Fibroblast of lung (primary cell): ENCODE measurements at places on chromosomes 7 and 10. TPM values are rescaled to one million over a fixed set of nuclear protein-coding genes. Genes with fewer than 3 reads are reported as not detected.

Gene LRRC27
- total RNA-seq, result 11.7 and 13.1 TPM in 2 replicates

DNA sequence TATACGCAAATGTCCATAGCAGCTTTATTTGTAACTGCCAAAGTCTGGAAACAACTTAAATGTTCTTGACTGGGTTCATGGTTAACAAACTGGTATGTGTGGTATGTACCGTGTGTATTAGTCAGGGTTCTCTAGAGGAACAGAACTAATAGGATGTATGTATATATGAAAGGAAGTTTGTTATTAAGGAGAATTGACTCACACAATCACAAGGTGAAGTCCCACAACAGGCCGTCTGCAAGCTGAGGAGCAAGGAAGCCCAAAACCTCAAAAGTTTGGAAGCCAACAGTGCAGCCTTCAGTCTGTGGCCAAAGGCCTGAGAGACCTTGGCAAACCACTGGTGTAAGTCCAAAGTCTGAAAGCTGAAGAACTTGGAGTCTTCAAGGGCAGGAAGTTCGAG is 66.8 kb downstream of the TMEM168 start:
- peak; percentile 43 for DNase-seq

DNA sequence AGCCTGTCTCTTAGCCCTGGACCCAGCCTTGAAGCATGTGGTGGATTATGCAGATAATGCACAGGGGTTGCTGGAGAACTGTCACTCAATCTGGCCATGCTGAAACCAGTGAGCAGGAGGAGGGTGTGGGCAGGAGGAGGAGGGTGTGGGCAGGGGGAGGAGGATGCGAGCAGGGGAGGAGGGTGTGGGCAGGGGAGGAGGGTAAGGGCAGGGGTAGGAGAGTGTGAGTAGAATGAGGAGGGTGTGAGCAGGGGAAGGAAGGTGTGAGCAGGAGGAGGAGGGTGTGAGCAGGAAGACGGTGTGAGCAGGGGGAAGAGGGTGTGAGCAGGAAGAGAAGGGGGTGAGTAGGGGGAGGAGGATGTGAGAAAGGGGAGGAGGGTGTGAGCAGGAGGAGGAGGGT is 18.8 kb downstream of the CAMK2B start:
- DNase-seq, result no peak

DNA sequence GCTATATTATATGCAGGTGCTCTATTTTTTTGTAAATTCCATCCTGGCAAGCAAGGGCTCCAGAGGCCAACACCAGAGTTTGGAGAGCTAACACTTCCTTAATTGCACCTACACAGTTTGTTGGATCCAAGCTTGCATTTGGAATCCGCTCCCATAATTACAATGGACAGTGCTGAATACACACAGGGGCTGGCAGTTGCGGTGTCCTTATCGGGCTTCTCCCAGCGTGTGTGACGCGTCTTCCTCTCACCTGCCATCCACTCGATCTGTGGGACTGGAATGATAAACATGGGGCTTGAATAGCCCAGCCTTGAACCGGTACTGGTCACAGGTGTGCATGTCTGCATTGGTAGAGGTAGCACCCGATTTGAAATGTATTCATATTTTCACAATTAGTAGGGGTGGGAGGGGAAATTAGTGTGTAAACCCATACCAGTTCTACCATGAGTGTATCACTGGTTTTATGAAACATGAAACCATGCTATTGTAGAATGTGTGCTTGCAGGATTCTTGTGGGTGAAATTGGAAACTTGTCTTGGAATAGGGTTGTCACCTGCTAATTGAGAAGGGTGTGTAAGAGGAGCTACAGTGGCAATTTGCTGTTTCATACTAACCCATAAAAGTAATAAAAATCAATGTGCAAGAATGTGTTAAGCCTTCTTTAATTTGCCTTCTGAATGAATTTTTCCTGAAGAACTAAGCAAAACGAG is 316.5 kb downstream of the WDR11 start:
- no peak for DNase-seq

DNA sequence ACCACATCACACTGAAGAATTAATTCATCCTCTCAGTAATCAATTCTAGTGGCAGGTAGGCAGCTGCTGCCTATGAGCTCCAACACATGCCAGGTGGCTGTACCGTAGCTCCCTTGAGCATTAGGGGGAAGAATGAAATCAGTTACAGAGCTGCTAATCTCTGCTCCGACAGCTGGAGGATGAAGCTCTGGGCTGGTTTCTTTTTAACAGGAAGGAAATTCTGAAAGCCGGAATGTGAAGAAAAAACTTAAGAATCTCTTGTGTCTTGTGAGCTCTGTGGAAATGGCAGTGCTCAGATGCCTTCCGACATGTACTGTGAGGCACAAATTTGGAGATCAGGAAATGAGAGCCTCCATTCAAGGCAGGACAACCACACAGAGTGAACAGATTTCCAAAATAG is 2.8 kb upstream of the AHCYL2 start:
- no peak for DNase-seq

DNA sequence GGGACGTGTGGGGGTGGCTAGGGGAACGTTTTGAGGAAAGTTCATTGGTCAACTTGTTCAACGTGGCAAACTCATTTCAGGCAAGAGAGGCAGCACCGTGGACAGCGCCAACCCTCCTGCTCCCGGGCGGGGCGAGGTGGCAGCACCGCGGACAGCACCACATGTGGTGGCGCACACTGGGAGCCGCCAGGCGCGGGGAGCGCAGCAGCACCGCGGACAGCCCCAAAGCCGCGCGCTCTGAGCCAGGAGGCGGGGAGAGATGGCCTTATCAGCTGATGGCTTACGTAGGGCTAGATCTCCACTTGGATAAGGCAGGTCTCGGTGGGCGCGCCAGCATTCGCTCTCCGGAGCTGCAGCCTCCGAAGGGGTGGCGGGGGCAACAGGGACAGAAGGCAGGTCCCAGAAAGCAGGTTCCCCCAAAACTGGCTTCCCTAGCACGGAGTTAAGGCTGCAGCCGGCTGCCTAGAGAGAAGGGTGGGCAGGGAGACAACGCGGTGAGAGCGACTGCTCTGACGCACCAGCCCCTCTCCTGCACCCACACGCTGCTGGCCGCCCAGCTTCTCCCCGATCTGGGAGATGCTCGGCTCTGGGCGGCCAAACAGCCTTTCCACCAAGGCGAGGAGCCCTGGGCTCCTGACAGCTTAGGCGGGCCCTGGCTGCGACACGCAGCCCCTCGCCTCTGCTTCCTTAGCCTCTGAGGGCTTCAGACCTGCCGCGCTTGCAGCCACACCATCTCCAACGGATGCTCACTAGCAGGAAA is at the start of gene HTR5A:
Gene HTR5A (plus strand): TSS at position 333 of the 760 bp plus-strand sequence. CDS start 576 bp downstream, outside the sequence.
- peak; percentile 84 for DNase-seq

GRCh38 chr7:6607651-6608051 is 7.8 kb upstream of the ZNF853 start:
- no peak for DNase-seq

Gene KIF11
- 3.6 and 8.9 TPM in 2 replicates for total RNA-seq

DNA sequence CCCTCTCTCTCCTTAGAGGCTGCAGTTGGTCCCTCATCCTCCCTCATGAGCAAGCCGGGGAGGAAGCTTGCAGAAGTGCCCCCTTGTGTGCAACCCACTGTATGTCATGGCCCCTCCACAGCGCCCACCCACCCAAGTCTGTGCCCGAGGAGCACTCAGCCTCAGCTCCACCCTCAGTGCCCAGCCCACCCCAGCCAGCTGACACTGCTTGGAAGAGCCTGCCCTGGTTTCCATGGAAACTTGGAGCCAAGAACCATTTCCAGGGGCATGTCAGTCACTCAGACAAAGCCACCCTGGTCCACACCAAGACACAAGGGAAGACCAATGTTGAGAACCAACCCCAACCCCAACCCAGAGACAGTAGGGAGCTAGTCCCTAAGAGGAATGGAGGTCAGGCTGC is 79.5 kb downstream of the PAX2 start:
- no peak for DNase-seq

Gene METTL27
- 4.9 and 15.7 TPM in 2 replicates for total RNA-seq

- DNase-seq, result peak; percentile 59
These were observed 13.6 kb downstream of the STAMBPL1 start for GRCh38 chr10:88893611-88894010.
